RPMI7951 (cell line): ENCODE measurements at places on chromosomes 1 and 21. TPM values are rescaled to one million over a fixed set of nuclear protein-coding genes. Genes with fewer than 3 reads are reported as not detected.

DNA sequence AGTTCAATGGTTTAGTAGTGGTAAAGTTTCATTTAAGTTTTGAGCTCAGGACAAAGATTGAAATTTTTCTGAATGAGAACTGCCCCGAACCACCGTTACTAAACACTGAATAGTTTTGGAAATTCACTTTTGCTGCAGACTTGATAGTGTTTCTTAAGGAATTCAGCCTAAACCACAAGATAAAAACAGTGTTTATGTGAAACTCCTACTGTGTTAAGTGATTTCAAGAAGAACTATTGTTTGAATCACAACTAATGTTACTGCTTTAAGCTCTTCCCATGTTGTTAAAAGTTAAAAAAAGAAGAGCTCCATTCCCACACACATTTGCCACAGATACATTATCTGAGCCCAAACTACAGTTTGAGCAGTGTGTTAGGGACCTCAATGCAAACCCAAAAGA lies 159.2 kb downstream of the DYRK1A start:
- DNase-seq = no peak

- no peak for DNase-seq
Observed at GRCh38 chr1:207188901-207189300, 84.9 kb downstream of the C4BPA start.

The ICOSLG gene
- total RNA-seq = 2.1 and 4.6 TPM in 2 replicates

- DNase-seq = no peak
Observed at GRCh38 chr1:6200188-6200809, 904 bp upstream of the RPL22 start.

GRCh38 chr1:93576346-93576745 lies 105.3 kb downstream of the BCAR3 start:
- DNase-seq = no peak

- DNase-seq = no peak
Observed at GRCh38 chr1:6116137-6116536, 64.0 kb downstream of the CHD5 start.

DNA sequence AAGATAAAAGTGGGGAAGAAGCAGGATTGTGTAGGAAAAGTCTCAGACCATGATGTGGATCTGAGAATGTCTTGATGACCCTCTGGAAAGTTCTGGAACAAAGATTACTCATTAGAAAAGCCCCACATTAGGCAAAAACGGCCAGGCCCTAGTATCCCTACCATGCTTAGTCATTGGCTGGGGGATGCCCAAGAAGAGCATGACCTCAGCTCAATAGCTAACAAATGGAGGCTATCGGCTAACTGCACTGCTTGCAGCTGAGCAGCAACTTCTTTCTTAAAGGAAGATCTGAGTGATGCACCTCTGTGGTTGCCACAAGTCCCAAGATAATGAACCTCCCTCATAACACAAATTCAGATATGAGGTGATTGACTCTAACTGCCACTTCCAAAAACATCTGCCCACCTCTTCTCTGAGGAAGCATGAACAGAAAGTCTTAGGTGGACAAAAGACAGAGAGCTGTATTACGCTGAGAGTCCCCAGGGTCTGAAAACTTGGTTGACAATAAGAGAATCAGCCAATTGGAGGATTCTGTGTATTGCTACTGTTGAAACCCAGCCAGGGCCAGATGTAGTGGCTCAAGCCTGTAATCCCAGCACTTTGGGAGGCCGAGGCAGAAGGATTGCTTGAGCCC lies 64.6 kb upstream of the AK4 start:
- peak; percentile 14 for DNase-seq

- DNase-seq = peak; percentile 59
Observed at GRCh38 chr1:201676197-201676596, 137.3 kb downstream of the NAV1 start.

- peak; percentile 6 for DNase-seq
Observed at GRCh38 chr1:225347123-225347683, 80.6 kb downstream of the LBR start.

The FBXO2 gene
- total RNA-seq = 0.10 and 0.36 TPM in 2 replicates

- no peak for DNase-seq
Observed at GRCh38 chr1:30596891-30597290, 126.5 kb downstream of the MATN1 start.

GRCh38 chr1:3119725-3120124 lies 50.7 kb downstream of the PRDM16 start:
- no peak for DNase-seq

The DEPDC1 gene
- total RNA-seq = 82.5 and 117 TPM in 2 replicates

- no peak for DNase-seq
Observed at GRCh38 chr1:51311826-51312225, 18.5 kb downstream of the TTC39A start.

The SRRM1 gene
- 31.9 and 50.0 TPM in 2 replicates for total RNA-seq

DNA sequence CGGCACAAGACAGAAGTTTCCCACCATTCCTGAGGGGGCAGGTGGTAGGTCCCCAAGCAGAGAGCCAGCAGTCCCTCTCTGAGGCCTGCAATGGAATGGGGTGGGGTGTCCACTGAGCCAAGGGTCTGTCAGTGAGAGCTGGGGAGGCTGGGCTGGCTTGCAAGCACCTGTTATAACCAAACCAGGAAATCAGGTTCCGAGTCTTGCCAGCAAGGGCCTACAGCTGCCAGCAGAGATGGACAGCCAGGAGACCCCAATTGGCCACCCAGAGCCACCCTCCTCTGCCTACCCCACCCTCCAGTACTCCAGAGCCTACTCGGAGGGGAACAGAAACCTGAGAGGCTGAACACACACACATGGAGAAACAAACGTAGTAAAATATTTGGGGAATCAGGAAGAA lies 32.2 kb downstream of the PSEN2 start:
- no peak for DNase-seq

DNA sequence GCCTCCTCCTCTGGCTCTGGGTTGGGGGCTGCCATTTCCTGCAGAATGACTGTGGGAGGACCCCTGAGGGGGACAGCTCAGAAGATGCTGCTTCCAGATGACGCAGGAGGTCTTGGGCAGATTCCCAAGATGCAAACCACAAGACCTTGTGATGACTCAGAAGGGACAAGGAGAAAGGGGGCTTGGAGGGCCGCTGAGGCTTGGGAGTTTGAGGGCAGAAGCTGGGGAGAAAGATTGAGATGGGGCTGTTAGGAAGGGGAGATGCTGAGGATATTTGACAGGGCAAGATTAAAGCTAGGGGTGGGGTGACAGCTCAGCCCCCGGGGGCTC lies 7.5 kb downstream of the PTPRU start:
- peak; percentile 91 for DNase-seq

The AMY1C gene
- not detected in 2 replicates for total RNA-seq

DNA sequence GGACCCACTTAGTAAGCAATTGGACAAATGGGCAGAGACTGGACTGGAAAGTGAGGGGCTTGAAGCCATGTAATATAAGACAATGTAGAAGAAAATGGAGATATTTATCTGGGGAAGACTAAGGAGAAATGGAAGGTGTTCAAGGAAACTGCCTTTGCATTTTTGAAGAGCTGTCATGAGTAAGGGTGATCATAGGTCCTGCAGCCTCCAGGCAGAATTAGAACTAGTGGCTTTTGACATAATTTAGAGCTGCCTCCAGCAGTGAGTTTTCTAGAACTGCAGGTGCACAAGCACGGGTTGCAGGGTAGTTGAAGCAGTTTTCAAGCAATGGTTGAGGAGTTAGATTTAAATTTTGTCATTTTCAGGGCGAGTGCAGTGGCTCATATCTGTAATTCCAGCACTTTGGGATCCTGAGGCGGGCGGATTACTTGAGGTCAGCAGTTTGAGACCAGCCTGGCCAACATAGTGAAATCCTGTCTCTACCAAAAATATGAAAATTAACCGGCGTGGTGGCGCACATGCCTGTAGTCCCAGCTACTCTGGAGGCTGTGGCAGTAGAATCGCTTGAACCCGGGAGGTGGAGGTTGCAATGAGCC lies 3.7 kb upstream of the CDC14A start:
- no peak for DNase-seq

- no peak for DNase-seq
Observed at GRCh38 chr1:113683384-113684152, 75.7 kb downstream of the PHTF1 start.

The OLFML2B gene
- 15.0 and 20.3 TPM in 2 replicates for total RNA-seq

DNA sequence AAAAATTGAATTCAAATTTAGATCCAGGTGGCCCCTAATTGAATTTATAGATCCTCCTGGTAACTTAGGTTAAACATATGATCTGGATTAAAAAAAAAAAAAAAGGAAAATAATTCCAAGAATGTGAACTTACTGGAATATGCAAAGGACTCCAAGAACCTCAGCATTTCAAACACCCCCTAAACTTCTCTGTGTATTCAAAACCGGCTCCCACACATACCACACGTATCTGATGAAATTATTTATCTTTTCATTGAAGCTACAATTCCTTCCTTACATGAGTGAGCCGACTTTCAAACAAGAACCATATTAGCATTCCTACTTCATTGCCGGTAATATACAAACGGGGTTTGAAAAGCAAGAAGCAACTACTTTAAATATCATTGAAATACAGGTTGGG lies 61.4 kb upstream of the FMN2 start:
- DNase-seq = no peak

GRCh38 chr1:244212797-244213475 lies 161.9 kb downstream of the ZBTB18 start:
- DNase-seq = peak; percentile 52

GRCh38 chr1:65793359-65793732 lies 651 bp downstream of the PDE4B start:
- DNase-seq = no peak

The ERICH3 gene
- 0.68 and 0.72 TPM in 2 replicates for total RNA-seq

The GLUL gene
- total RNA-seq = 79.9 and 85.8 TPM in 2 replicates

The MIXL1 gene
- total RNA-seq = not detected in 2 replicates

The ACTN2 gene
- total RNA-seq = under 0.01 and 0.48 TPM in 2 replicates

DNA sequence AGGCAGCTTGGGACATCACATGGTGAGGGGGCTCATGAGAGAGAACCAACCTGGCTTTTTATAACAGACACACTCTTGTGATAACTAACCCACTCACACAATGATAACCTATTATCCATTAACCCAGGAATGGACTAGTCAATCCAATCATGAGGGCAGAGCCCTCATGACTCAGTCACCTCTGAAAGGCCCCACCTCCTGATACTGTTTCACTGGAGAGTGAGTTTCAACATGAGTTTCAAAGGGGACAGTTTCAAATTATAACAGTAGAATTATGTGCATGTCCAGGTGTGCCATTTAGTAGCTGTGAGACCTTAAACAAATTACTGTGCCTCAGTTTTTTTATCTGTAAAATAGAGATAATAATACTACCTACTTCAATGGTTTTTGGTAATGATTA lies 47.6 kb upstream of the PPP2R5A start:
- DNase-seq = no peak

GRCh38 chr1:220497220-220497947 lies 30.6 kb upstream of the MARK1 start:
- peak; percentile 26 for DNase-seq

The OVAAL gene
- 0.36 and 0.68 TPM in 2 replicates for total RNA-seq

The CD1E gene
- total RNA-seq = not detected in 2 replicates

The FALEC gene
- total RNA-seq = not detected in 2 replicates

- no peak for DNase-seq
Observed at GRCh38 chr1:5891137-5891536, 101.1 kb downstream of the NPHP4 start.

GRCh38 chr1:167935216-167936067 lies 1.0 kb upstream of the DCAF6 start:
- DNase-seq = peak; percentile 34

The EPHA2 gene
- 47.1 and 53.4 TPM in 2 replicates for total RNA-seq

DNA sequence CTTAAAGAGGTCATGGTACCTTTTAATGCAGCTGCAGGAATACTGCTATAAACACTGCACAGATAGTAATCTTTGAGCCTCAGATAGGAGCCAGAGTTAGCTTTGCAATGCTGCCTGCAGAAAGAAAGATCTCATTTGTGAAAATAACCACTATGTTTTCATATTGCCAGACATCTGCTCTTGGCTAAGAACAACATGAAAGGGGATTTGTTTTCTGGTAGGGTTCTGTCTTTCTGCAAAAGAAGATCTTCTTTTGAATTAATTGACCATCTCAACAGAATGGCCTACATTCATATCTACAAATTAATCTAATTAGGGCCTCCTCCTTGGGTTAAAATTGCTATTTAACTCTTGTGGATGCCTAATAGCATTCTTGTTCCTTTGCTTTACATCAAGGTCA lies 177.6 kb upstream of the DPYD start:
- DNase-seq = no peak

The NCAM2 gene
- 0.10 and 0.12 TPM in 2 replicates for total RNA-seq

- no peak for DNase-seq
Observed at GRCh38 chr1:58431901-58432620, 114.5 kb downstream of the OMA1 start.

The LCE3D gene
- not detected in 2 replicates for total RNA-seq

GRCh38 chr1:163864207-163864606 lies 542.5 kb downstream of the NUF2 start:
- no peak for DNase-seq

GRCh38 chr1:228347181-228347580 lies 59.5 kb downstream of the TRIM11 start:
- DNase-seq = no peak

- no peak for DNase-seq
Observed at GRCh38 chr1:83807821-83808220, 191.1 kb downstream of the TTLL7 start.

DNA sequence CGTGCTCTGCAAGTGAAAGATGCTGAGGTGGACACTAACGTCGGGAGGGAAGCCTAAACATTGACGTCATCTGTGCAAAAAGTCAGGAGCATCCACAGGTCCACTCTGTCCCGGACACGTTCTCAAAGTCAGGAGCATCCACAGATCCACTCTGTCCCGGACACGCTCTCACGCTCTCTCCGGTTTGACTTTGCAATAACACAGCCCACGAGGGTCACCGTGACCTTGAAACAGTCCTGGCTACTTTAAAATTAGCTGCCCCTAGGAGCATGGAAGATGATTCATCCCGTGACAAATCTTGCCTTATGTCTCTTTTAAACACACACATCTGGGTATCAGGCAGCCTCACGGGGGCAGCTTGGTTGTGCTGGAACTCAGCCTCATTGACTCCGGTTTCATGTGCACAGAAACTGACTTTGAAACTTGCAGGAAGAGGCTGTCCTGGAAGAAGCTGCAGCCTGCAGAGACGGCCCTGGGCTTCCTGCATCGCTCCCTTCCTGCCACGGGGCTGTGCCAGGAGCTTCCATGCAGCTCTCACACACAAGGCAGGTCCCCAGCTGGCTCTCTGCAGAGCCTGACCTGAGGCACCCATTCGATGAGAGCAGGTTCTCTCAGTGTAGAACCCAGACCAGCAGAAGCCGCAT lies 18.1 kb upstream of the COL18A1 start:
- peak; percentile 98 for DNase-seq

DNA sequence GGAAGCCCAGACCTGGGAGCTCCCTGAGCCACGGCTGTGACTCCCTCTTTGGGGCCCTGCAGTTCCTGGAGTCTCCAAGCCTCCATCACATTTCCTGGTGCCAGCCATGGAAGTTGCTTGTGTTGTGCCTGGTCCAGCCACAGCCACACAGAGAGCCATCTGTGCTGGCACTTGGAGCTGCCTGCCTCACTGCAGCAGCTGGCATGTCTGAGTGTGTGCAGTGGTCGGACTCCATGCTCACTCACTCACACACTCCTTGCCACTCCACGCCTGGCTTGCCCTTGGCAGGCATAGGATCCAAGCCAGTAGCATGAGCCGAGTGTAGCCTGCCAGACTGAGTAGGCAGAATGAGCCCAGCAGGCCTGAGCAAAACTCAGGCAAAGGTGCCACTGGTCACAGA lies 516.3 kb upstream of the BEND5 start:
- no peak for DNase-seq
